HAP-1 (cell line): ENCODE measurements at places on chromosomes 6 and 20.

DNA sequence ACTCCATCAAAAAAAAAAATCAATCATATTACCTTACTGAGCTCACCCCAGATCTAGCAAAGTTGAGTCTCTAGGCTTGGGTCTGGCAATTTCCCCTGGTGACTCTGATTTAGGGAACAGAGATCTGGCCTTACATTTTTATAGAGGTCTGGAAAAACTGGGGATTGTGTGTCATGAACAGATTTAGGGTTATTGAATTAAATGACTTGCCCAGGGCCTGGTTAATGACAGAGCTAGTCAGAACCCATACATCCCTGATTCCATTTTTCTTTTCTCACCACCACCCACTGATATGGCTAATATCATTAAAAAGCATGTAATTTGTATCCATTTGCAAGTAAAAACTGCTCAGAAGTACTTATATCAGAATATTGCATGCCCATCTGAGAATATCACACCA, 163.4 kb upstream of the OGFRL1 start:
- no peak for DNase-seq

GRCh38 chr20:58251979-58252591, 23.6 kb upstream of the ANKRD60 start:
- DNase-seq: no peak

- DNase-seq: peak; percentile 12
Observed at GRCh38 chr6:21891080-21891479, 297.5 kb downstream of the SOX4 start.

- DNase-seq: no peak
Observed at GRCh38 chr20:64226686-64227580, 28.6 kb upstream of the PCMTD2 start.

DNA sequence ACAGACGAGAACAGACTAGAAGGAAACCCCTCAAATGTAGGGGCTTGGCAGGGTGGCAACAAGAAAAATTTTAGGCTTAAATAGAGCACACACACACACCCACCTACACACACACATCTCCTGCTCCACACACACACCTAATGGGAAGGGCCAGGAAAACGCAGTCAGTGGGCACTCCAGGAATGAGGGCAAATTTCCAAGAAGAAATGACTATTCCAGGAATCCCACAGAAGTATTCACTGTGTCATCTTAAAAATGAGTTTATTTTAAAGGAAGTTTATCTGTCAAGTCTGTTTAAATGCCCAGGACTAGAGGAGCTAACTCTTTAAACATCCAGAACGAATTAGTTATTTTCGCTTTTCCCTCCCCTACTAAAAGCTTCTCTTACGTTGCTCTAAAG, 13.0 kb downstream of the ALDH8A1 start:
- DNase-seq: no peak

- no peak for DNase-seq
Observed at GRCh38 chr6:85044361-85044760, 280.0 kb upstream of the TBX18 start.

DNA sequence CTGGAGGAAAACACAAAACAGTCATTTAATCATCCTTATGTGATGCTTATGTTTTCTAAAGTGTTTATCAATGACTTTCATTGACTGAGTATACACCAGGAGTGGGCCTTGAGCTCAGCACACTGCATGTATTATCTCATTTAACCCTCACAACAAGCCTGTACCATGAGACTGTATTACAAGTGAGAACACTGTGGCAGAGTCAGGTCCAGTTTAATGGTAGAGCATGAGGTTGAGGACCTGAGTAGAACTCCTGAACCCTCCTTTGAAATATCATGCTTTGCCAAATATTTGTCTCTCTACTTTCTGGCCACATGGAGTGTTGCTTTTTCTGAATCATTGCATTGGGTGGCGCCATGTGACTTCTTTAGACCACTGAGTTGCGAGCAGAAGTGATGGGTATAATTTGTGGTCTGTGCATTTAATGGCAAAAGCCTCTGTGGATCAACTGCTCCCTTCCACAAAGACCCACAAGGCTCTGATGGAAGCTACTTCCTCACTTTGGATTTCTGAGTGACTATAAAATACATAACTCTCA, 65.0 kb upstream of the SIRPG start:
- no peak for DNase-seq

GRCh38 chr6:39899554-39900295, 34.5 kb downstream of the MOCS1 start:
- no peak for DNase-seq

GRCh38 chr6:122726649-122727048, 52.9 kb upstream of the FABP7 start:
- DNase-seq: peak; percentile 24

- DNase-seq: peak; percentile 54
Observed at GRCh38 chr6:163415620-163416556, 1.4 kb downstream of the QKI start.

GRCh38 chr6:32700391-32701040, 34.1 kb upstream of the HLA-DQB1 start:
- DNase-seq: peak; percentile 55

DNA sequence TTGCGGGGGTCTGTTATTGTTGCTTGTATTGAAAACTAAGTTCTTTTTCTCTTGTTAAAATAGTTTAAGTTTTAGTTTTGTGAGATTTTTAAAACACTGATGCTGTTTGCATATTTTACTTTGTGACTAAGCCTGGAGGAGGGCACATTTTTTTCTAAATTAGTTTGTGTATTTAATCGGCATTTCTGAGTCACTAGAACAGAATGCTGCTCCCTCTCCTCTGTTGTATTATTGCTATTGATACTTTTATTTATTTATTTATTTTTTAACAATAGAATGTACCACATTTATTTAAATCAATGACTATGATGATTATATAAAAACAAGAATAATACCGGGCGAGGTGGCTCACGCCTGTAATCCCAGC, 5.1 kb upstream of the FAM50B start:
- DNase-seq: no peak

DNA sequence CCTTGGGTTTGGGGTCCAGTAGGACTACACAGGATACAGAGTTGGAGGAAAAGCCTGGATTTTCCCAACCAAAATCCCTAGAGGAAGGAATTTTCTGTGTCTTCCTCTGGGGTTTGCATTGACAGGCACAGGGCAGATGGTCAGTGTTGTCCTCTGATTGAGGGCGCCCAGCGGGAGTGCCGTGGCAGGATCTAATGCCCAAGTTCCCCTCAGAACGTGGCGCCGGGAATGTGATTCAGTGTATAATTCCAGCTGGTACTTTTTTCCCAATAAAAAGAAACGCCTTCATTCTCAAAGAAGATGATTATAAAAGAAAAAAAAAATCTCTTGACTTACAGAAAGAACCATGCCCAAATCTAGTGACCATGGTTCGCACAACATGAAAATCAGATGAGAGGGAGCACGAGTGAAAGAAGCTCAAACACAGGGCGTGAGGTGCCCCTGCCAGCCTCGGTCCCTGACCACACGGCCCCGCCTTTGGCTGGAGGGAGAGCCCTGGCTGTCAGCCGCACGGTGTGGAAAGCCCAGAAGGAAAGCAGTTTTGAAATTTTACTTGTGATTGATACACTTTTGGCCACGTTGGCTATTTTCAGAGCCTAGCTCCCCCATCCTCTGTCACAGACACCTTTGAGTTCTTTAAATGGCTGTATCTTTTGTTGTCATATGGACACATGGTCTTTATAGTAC, 31.6 kb downstream of the VEGFA start:
- DNase-seq: no peak

DNA sequence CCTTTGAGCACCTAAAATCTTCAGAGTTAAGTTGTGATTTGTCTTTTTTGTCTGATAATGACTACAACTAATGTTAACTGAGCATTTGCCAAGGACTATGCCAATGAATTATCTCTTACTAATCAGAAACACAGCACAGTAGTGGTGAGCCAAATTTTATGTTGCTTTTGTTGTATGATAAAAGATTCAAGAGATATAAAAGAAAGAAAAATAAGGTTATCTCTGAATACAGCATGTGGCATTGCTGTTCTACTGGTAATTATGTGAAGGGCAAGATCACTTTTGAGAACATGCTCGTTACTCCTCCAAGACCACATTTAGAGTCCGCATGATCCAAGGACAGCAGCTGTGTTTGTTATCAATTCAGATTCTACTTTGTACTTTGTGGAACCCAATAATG, 133.4 kb upstream of the MYLIP start:
- DNase-seq: no peak

DNA sequence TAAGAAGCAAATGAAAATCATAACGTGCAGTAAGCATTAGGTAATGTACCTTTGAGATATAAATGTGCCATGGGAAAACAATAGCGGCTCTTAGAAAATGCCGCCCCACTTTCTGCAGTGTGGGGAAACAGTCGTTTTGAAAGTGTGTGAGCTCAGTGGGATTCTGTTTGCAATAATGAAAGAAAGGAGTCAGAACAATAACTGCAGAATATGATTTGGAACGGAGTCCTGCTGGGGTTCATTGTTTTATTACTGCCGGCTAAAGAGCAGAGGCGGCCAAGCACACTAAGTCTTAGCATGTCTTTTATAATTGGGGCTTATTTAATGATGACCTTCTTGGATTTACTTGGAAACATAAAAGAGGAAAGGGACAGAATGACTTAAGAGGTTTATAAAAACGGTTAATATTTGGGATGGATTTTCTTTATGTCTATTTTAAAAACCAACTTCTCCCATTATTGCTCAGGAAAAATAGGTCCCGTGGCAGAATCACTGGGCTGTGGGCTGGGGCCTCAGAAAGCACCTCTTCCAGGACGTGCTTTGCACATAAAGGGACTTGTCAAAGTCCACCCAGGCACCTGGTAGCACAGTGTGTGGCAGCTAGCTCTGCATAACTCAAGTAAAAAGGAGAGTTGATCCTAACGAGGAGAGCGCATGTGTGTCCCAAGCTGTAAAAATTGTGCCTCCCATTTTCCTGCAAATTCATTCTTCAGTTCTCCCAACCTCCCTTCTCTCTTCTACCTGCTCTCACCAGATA, 44.0 kb upstream of the SLC22A16 start:
- peak; percentile 29 for DNase-seq

- no peak for DNase-seq
Observed at GRCh38 chr6:139243536-139243935, 48.3 kb downstream of the TXLNB start.

- no peak for DNase-seq
Observed at GRCh38 chr6:20021795-20022194, 184.6 kb downstream of the ID4 start.

DNA sequence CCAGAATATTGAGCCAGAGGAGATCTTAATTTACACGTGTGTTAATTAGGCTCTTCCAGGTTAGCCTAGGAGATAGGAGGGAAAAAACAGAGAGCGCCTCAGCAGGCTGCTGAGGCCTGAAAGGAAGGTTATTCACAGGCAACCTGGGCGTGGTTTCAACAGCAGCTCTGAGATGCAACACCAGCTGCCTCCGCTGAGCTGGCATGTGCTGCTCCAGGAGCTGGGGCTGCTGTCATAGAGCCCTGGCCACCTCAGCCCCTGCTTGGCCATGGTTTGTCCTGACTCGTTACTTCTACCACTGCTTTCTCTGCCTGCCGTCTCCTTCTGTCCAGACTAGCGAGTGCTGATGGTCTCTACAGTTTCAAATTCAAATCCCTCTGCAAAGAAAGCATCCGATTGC, 32.4 kb upstream of the RPP40 start:
- peak; percentile 40 for DNase-seq

DNA sequence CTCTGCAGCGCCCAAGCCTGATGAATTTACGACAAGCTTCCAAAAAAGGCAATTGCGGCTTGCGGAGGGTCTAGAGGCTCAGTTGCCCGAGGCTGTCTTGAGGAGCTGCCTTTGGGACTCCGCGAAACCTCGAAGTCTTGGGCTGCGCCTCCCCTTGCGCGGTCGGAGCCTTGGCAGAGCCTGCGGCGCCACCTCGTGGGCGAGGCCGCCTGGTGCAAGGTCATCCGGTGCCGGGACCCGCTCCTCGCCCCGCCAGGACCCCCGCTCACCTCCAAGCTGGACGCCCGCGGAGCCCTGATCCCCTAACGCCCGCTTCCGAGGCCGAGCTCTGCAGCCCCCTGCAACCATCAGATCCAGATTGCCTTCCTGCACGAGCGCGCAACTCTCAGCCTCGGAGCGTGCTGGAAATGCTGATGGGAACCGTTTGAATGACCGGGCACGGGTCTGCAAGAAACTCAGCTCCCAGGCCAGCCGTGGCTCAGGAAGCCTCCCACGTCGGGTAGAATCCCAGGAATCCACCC, 14.9 kb upstream of the FAM210B start:
- no peak for DNase-seq

GRCh38 chr6:68364271-68364805, 270.7 kb upstream of the ADGRB3 start:
- no peak for DNase-seq

- DNase-seq: no peak
Observed at GRCh38 chr6:127717384-127717783, 140.4 kb downstream of the C6orf58 start.

DNA sequence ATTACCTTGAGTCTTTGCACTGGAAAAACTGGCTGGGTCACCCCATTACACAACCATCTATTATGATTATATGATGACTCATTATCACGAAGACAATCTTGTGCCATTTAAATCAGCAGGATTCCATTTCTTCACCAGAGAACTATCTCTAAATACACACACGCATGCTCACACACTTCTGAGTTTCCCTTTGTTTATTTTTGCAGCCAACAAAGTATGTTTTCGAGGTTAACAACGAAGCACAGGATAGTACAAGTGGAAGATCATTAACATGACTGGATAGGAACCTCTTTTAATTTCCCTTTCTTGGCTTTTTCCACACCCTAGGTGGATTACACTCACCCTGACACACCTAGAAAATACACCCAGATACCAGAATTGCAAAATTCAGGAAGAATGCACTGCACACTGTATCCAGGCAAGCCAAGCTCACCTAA, 18.9 kb downstream of the PERP start:
- DNase-seq: no peak

GRCh38 chr6:141488488-141488887, 644.2 kb upstream of the GJE1 start:
- DNase-seq: no peak

- DNase-seq: peak; percentile 22
Observed at GRCh38 chr6:34858681-34859080, 29.2 kb downstream of the TAF11 start.

DNA sequence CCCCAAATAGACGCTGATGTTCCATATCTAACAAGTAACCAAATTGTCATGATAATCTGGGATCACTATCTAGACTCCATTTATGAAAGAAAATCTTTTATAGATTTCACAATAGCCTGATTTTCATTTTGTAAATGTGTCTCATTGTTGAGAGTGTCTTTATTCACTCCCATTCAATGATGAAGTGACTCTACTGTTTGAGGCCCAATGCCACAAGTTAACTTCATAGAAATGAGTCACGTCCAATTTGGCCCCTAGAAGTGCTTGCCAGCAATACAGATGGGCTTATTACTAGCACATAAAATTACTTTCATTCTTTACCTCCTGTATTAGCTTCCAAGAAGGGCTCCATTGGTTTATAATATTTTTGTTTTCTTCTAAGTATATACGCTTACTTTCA, 6.3 kb downstream of the IPCEF1 start:
- DNase-seq: peak; percentile 76

GRCh38 chr6:159953091-159953601, 15.7 kb upstream of the IGF2R start:
- DNase-seq: no peak

DNA sequence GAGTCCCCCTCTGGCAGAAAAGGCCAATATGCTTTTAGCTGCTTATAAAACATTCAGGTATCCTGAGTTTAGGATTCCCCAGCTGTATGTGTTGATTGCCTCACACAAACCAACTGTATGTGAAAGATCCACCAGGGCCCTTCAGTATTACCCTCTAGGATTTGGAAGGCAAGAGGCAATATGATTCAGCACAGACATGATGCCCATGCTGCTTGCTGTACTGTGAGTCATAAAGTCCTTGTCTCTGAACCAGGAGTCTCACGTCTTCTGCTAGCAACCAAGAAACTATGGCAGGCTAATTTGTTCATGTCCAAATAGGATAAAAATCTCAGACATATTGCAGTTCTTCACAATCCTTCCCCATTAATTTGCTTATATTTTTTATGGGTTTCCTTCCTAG, 789.2 kb upstream of the SLC35B3 start:
- no peak for DNase-seq
